ENCODE measurements at places on chromosomes 5 and 9.
A peak's percentile ranks its signal among the peaks of the same experiment; 100 is the strongest.

- peak; percentile 37 for DNase-seq
Observed at GRCh38 chr9:31347082-31347617, 1037.3 kb upstream of the ACO1 start.

GRCh38 chr5:1673042-1673677 is 126.5 kb downstream of the MRPL36 start:
- DNase-seq, result no peak

DNA sequence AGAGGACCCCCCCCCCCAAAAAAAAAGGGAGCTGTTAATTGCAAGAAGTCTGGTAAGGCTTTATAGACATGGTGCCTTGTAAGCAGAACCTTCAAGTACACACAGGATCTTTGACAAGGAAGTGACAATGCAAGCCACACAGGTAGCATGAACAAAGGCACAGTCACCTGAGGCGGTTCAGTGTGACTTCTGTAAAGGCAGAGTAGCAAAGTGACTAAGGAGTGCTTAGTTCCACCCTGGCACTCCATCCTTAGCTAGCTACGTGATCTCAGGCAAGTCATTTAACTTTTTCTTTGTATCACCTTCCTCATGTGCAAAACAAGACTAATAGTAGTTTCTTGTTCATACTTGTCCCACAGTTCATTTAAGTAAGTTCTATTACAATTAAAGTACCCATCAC is 282.0 kb downstream of the PRELID2 start:
- no peak for DNase-seq

GRCh38 chr5:132093271-132093670 is 19.7 kb downstream of the CSF2 start:
- DNase-seq, result no peak

- no peak for DNase-seq
Observed at GRCh38 chr5:14915291-14915952, 43.8 kb upstream of the ANKH start.

- DNase-seq, result no peak
Observed at GRCh38 chr5:95935553-95936100, 26.0 kb downstream of the ELL2 start.

- DNase-seq, result peak; percentile 75
Observed at GRCh38 chr5:76547242-76547890, 75.8 kb downstream of the F2RL2 start.

- no peak for DNase-seq
Observed at GRCh38 chr9:96720435-96720834, 57.5 kb downstream of the ZNF510 start.

DNA sequence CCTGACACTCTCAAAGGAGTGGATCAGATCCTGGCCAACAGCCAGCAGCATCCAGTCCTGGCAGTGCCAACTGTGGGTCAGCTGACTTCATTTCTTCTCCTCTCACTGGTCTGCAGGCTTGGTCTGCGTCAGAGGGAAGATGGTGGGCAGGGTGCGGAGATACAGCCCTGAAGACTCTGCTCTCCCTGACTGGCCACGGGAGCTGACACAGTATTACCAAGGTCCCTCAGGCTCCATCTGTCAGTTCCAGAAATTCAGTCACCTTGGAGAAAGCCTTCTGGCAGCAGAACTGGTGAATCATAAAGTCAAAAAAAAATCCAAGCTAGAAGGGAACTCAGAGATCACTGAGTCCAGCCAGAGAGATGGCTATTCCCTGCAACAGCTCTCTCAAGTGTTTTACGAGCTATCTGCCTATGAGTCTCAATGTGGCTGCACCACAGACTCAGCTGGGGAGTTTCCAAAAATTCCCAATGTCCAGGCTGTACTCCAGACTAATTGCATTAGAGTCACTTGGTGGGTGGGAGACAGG is 27.9 kb downstream of the C1QTNF2 start:
- no peak for DNase-seq

- no peak for DNase-seq
Observed at GRCh38 chr5:144179226-144179625, 8.6 kb downstream of the KCTD16 start.

DNA sequence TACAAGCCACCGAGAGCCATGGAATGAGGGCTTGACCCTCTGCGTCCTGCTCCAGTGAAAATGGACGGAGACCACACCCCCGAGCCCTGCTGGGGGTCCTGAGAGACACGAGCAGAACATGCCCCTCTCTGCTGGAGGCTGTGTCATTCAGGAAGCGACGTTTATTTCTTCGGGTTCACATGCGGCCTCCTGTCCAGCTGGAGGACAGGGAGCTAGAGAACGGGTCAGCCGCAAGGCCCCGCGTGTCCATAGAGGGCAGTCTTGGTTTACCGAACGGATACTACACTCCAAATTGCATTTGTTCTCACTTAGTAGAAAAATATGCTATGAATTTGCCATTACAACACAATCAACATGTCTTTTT is 36.1 kb downstream of the MRPL36 start:
- DNase-seq, result peak; percentile 66

- DNase-seq, result no peak
Observed at GRCh38 chr5:80796846-80797245, 142.1 kb upstream of the DHFR start.

- DNase-seq, result no peak
Observed at GRCh38 chr9:114830546-114830945, 24.7 kb upstream of the TNFSF15 start.
